ENCODE measurements at places on chromosomes 5 and 9.

DNA sequence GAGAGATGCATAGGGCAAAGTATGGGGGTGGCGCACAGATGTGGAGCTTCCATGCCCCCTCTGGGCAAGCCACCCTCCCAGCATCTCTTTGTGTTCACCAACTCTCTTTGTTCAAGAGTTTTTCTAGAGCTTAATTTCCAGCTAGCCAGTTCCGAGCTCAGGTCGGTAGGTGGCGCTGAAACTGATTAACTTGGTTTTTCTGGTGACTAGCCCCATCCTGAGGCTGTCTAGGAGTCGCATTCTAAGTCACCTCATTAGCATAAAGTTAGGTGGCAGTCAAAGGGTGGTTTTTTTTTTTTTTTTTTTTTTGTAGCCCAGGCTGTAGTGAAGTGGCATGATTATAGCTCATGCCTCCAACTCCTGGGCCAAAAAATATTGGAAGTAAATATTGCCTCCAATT, 476.4 kb downstream of the KDM4C start:
- DNase-seq = no peak

DNA sequence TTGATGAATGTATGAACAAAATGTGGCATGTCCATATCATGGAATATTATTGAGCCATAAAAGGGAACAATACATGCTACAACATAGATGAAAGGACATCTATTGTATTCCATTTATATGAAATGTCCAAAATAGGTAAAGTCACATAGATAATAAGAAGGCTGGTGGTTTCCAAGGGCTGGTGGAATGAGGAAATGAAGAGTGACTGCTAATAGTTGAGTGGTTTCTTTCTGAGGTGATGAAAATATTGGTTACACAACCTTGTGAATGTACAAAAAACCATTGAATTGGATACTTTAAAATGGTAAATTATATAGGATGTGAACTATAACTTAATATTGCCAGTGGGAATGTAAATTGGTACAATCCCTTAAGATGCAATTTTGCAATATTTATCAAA, 5.2 kb downstream of the ARSB start:
- no peak for DNase-seq

GRCh38 chr5:64979531-64979930, 210.8 kb downstream of the CWC27 start:
- DNase-seq = no peak

GRCh38 chr5:13917061-13917460, 27.4 kb downstream of the DNAH5 start:
- no peak for DNase-seq

GRCh38 chr5:124755565-124755964, 9.1 kb upstream of the ZNF608 start:
- no peak for DNase-seq

DNA sequence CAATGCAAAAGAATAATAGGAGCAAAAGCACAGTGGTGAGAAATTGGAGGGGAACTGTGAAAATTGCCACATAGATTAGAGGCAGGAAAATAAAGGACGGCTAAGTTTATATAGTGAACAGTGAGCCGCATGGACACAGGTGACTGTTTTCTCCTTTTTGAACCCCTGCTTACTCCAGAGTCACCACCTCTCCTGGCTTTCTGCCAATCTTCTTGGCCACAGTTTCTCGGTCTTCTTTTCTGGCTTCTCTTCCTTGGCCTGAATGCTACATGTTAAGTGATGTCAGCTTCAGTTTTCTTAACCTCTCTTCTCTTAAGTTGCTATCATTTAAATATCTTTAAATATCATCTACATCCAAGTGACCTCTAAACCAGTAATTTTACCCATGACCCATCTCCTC, 47.3 kb upstream of the CDKN2B start:
- DNase-seq = no peak

GRCh38 chr9:136050701-136051452, 44.2 kb downstream of the NACC2 start:
- DNase-seq = no peak

DNA sequence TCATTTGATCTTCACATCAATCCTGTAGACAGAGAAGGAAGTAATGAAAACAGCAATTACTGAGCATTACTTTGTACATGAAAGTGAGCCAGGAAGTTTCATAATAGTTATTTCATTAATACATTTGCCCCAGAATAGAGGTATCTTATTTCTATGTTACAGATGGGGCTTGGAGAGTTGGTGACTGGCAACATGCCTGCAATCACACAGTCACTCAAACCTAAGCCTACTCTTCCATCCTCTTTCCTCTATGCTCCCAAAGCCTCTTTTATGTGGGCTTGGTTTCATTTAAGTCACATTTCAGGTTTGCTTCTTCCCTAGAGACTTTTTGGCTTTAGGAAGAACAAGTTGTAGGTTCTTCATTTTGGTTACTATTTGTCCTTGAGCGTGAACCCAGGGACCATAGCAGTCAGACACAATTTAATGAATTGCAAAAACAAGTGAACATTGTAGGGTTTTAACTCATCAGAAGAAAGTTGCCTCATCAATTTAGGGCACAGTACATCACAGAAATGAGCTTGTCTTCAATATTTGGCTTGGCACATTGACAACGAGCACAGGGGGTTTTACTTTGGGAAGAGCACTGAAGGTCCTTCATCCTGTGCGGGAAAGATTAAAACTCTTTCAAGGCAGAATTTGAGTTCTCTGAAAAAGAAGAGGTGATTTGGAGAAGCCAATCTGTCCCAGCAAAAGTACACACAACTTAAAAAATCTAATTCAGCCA, 381.1 kb downstream of the TMEM38B start:
- DNase-seq = peak; percentile 55

DNA sequence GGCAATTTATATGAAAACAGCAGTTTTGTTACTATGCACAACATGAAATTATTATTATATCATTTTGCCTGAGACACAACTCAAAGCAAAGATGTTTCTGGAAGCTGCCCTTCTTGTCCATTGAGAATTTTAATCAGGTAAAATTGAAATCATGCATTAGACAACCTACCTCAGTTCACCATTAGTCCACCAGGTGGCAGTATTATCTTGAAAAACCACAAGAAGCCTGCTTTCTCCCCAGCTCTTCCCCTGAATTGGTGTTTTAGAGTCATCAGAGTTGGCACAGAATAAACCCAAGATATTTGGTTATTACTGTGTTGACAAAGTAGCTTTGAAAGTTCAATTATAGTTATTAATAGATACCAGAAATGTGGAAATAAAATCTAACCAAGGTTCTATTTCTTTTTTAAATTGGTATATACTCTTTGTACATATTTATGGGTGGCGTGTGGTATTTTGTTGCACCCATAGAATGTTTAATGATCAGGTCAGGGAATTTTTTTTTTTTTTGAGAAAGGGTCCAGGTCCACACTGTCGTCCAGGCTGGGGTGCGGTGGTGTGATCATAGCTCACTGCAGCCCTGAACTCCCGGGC, 25.7 kb downstream of the UTP15 start:
- DNase-seq = peak; percentile 60

DNA sequence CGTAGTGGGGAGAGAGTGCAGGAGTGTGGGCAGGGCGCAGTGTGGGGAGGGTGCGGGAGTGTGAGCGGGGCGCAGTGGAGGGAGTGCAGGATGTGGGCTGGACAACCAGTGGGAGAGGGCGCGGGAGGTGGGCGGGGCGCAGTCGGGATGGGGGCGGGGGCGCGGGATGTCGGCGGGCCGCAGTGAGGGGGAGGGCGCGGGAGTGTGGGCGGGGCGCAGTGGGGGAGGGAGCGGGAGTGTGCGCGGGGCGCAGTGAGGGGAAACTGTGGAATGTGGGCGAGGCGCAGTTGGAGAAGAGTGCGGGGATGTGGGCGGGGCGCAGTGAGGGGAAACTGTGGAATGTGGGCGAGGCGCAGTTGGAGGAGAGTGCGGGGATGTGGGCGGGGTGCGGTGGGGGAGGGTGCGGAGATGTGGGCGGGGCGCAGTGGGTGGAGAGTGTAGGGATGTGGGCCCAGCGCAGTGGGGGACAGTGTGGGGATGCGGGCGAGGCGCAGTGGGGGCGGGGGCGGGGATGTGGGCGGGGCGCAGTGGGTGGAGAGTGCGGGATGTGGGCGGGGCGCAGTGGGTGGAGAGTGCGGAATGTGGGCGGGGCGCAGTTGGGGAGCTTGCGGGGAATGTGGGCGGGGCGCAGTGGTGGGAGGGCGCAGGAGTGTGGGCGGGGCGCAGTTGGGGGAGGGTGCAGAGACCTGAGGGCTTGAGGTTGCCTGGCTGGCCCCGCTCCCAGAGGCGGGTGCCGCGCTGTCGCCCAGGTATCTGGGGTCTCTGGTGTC, at the start of gene NXNL2:
Gene NXNL2, plus strand, starts transcription at position 723 of the 770 bp plus-strand sequence. CDS start 257 bp downstream, outside the sequence.
- DNase-seq = peak; percentile 71

GRCh38 chr9:109086221-109086620, 33.5 kb downstream of the TMEM245 start:
- DNase-seq = no peak

- no peak for DNase-seq
These were observed 491 bp downstream of the APC start for GRCh38 chr5:112738191-112738560.

Measured in fibroblast of skin of left biceps (primary cell).